HCT116 (cell line): ENCODE measurements at places on chromosomes 2 and 18. TPM values are rescaled to one million over a fixed set of nuclear protein-coding genes. Genes with fewer than 3 reads are reported as not detected.

The SLC35F6 gene
- total RNA-seq: 34.5 TPM

The IL36RN gene
- total RNA-seq: not detected

The NEU4 gene
- 0.34 TPM for total RNA-seq

The EPC2 gene
- total RNA-seq: 19.6 TPM

The RSAD2 gene
- total RNA-seq: not detected

The LOXL3 gene
- total RNA-seq: 4.1 TPM

The CABLES1 gene
- 7.7 TPM for total RNA-seq
